ENCODE measurements at places on chromosomes 3 and 15. TPM values are rescaled to one million over a fixed set of nuclear protein-coding genes. Genes with fewer than 3 reads are reported as not detected.

The PCOLCE2 gene
- 2.4 TPM for total RNA-seq

The IGSF10 gene
- total RNA-seq: 61.5 TPM

The CBLB gene
- total RNA-seq: 41.3 TPM

The HIGD2B gene
- total RNA-seq: not detected

The PLAAT1 gene
- 2.4 TPM for total RNA-seq

The MCF2L2 gene
- 0.89 TPM for total RNA-seq

The IL12A gene
- total RNA-seq: 0.30 TPM

The EOGT gene
- 18.2 TPM for total RNA-seq

The GPR149 gene
- total RNA-seq: not detected

The CCDC54 gene
- not detected for total RNA-seq

The ROPN1 gene
- total RNA-seq: 0.69 TPM

The TMCO5A gene
- not detected for total RNA-seq

The VEPH1 gene
- total RNA-seq: 6.4 TPM

The CCNL1 gene
- total RNA-seq: 238 TPM

The CYP1A2 gene
- total RNA-seq: 0.10 TPM

Data from skin of body (tissue), 3 donors.